ENCODE measurements at places on chromosomes 13 and 19.

DNA sequence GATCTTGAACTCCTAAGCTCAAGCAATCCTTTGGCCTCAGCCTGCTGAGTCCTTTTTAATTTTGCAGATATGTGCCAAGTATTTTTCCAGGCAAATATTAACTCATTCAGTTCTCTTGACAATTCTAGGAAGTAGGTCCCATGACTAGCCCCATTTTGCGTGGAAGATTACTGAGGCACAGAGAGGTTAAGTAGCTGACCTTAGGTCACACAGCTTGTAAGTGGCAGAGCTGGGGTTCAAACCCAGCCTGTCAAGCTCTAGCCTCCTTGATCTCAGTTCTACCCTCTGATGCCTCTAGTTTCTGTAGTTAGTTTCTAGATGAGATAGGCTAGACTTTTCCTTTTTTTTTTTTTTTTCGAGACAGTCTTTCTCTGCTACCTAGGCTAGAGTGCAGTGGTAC, 18.1 kb downstream of the CYP4F22 start:
- DNase-seq, result no peak

GRCh38 chr19:16263141-16263761, 61.4 kb upstream of the KLF2 start:
- no peak for DNase-seq

DNA sequence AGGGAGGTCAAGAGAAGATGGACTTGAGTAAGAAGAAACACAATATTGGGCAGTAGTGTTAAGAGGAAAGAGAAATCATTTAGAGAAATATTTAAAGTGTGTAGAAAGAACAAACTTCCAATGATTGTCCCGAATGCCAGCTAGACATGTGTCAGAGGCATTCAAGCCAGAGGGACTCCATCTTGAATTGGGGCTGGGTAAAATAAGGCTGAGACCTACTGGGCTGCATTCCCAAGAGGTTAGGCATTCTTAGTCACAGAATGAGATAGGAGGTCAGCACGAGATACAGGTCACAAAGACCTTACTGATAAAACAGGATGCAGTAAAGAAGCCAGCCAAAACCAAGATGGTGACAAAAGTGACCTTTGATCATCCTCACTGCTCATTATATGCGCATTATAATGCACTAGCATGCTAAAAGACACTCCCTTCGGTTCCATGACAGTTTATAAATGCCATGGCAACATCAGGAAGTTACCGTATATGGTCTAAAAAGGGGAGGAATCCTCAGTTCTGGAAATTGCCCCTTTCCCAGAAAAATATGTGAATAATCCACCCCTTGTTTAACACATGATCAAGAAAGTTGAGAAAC, 127.0 kb upstream of the IPO5 start:
- DNase-seq, result no peak

- no peak for DNase-seq
Observed at GRCh38 chr19:35077411-35078223, 36.1 kb downstream of the HPN start.

GRCh38 chr13:111530137-111530870, 209.9 kb downstream of the TEX29 start:
- no peak for DNase-seq

Measured in fibroblast of the conjunctiva (primary cell).